ENCODE measurements at places on chromosomes 1 and 21. TPM values are rescaled to one million over a fixed set of nuclear protein-coding genes. Genes with fewer than 3 reads are reported as not detected.
A peak's percentile ranks its signal among the peaks of the same experiment; 100 is the strongest.

DNA sequence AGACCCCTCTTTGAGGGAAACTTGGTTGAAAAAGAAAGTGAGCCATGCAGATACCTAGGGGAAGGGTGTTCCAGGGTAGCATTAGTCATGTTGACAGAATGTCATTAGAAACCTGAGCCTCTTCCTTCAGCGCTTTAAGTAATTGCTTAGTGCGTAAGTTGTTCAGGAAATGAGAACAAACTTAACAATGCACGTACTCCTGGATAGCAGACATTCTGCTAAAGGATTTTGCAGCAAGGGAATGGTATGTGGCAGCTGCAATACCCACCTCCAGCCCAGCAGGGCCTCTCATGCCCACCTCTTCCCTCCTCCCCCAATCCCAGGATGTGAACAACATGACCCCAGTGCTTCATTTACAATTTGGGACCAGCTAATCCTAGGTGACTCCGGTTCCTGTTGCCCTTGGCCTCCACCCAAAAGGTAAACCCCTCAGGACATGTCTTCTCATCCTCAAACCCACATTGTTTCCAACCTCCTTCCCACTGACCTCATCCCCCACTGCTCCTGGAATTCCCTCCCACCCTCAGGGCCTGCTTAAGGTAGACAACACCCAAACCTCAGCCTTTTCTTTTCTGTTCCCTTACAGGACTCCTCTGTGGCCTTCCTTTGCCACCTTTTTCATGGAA lies 98.0 kb upstream of the BCAR3 start:
- no peak overlapping the region for H3K27ac ChIP-seq
- H3K27me3 ChIP-seq = no peaks in the 10 kb centered on the region
- DNase-seq = no peak
- H3K4me1 ChIP-seq = peaks cover 16% of the 10 kb centered on the region
- H3K4me3 ChIP-seq = no peak overlapping the region

DNA sequence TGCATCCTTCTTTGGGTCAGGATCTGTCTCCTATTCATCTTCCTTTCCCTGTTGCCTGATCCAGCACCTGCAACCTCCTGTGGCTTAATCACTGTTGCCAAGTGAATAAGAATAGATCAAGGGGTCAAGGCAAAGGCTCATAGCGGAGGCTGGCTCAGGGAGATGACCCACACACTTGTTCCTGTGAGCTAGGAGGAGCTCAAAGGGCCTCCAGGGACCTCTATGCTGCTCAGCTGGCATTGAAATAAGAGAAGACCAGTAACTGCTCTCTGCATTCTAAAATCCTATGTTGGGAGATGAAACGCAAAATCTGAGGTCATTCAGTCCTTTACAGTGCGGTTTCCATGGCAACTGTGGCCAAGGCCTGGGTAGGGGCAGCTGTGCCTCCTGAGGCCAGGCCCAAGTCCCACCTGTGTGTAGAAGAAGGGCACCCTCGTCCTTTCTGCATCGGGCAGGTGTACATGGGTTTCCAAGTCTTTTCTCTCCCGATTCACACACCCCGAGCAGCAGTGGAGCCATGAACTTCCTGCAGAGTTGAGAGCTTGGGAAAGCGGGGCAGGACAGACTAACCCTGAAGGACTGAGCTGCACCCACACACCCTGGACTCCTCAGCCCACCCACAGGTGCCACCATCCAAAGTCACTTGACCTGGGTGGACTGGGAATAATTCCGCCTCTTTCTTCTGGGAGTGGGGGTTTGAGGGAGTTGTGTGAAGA lies 27.8 kb upstream of the STUM start:
- H3K27me3 ChIP-seq = no peaks in the 10 kb centered on the region
- no peak overlapping the region for H3K27ac ChIP-seq
- no peaks in the 10 kb centered on the region for H3K36me3 ChIP-seq
- DNase-seq = no peak
- H3K4me1 ChIP-seq = no peaks in the 10 kb centered on the region

SHISA4 gene
- total RNA-seq = 7.8 TPM

DNA sequence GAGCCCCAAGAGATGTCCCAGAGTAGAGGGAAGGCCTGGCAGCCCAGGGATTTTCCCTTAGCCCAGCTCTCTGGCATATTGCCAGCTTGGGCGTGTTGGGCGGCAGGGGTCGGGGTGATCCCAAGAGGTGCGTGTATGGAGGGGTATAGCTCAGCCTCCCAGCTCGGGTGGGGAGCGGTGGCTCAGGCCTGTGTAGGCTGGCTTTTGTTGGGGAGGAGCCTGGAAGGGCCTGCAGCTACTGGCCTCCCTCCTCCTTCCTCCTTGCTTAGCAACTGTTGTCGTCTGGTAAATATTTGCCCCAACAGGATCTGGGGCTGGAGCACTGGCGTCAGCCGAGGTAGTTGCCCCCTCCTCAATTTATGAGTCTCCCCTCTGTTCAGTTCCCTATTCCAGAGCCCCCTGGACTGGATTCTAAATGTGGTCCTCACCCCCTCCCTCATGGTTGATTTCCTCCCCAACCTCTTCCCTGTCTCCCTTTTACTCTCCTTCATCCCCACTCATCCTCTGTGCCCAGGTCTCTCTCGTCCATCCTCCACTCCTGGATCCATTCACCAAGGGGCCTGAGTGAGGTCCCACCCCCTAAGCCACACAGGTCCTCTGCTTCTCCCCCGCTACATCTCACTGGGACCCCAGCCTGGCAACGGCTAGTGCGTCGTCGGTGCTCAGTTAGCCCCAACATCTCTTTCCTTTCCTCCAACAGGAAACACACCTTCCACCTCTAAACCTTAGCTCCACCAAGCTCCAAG lies 10.3 kb upstream of the LMNA start:
- no peaks in the 10 kb centered on the region for H3K36me3 ChIP-seq
- peak overlapping the region; percentile 92 for H3K27ac ChIP-seq
- no peak for DNase-seq
- H3K4me3 ChIP-seq = no peak overlapping the region

PDE9A gene
- total RNA-seq = 2.9 TPM
